ENCODE measurements at places on chromosomes 16 and 17. TPM values are rescaled to one million over a fixed set of nuclear protein-coding genes. Genes with fewer than 3 reads are reported as not detected.

Gene ARMC5
- total RNA-seq: 12.3 TPM

Gene NF1
- total RNA-seq: 62.9 TPM

DNA sequence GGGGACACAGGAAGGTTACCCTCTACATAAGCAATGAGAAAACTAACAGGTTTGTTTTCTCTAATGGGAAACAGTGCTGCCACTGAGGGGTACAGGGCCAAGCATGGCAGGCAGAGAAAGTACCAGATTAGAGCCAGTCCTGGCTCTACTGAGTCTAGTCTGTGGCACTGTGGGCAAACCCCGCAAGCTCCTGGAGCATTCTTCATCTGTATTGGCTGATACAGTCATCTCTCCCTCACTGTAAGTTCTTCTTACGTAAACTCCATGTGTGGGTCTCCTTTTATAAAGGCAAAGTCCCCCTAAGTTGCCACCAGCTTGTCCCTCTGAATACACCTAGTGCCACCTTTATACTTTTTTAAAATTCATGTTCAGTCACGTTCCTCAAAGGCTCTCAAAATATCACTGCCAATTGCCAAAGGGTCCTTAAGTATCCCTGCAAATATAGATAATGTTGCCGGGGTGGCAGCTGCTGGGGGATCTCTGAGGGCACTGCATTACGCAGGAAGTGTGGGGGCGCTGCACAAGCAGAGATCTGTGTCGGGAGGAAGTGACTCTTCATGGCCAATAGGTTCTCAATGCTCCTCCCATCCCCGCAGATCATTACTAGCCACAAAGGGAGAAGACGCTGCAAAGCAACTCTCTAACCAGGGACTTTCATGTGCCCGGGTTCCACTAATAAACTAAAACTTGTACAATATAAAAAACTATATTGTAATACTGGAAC lies 18.8 kb downstream of the XPO6 start:
- DNase-seq: no peak

DNA sequence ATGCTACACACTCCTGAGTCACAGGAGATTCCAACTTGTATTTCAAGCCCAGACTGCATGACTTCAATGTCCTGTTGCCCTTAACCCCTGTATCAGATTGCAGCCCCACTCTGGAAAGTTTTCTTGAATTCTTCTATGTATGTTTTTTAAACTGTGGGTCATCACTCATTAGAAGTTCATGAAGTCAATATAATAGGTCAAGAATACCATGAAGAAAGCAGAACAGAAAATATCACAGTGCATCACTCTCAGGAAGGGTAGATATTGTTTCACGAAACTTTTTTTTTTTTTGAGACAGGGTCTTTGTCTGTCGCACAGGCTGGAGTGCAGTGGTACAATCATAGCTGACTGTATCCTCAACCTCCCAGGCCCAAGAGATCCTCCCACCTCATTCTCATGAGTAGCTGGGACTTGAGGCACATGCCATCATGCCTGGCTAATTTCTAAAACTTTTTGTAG lies 20.5 kb downstream of the PRKCB start:
- no peak for DNase-seq

- DNase-seq: no peak
Measured at GRCh38 chr17:69320210-69320907, 6.6 kb downstream of the ABCA5 start.

DNA sequence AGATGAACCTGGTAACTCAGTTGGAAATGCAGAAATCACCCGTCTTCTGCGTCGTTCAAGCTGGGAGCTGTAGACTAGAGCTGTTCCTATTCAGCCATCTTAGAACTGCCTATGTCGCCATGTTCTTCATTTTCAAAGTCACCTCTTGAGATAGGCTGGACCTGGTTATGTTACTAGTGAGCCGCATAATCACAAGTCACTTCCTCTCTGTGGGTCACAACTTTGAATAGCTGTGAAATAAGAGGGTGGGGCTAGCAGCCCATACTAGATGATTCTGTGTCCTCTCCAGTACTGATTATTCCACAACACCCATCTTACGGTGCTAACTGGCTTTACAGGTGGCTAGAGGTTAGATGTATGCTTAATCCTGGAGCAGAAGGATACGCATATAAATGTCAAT lies 74.2 kb downstream of the VPS53 start:
- no peak for DNase-seq

DNA sequence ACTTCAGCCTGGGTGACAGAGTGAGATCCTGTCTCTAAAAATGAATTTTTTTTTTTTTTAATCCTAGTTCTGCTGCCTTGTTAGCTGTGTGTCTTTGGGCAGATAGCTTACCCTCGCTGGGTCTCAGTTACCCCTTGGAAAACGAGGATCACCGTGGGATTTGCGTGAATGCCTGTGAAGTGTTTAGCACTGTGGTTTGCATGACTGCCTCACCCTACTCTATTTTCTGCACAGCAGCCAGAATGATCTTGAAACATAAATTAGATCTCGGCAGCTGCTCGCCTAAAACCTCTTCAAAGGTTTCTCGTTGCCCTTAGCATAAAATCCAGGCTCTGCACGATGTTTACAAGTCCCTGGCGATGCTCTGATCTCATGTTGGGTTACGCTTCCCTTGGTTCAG lies 71.2 kb upstream of the GRIN2A start:
- no peak for DNase-seq

DNA sequence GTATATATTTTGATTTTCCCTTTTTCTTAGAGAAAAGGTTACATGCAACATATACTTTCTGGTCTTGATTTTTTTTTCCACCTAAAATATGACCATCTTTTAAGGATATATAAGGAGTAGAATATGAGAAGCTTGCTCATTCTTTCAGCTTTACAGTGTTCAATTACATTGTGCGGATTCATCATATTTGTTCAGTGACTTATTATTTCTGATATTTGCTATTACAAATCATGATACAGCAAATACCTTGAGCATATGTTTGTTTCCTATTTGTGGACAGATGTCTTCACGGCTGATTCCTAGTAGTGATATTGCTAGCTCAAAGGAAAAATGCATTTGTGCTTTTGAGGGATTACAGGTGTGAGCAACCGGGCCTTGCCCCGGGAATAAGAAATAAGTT lies 18.1 kb downstream of the KATNIP start:
- DNase-seq: no peak

DNA sequence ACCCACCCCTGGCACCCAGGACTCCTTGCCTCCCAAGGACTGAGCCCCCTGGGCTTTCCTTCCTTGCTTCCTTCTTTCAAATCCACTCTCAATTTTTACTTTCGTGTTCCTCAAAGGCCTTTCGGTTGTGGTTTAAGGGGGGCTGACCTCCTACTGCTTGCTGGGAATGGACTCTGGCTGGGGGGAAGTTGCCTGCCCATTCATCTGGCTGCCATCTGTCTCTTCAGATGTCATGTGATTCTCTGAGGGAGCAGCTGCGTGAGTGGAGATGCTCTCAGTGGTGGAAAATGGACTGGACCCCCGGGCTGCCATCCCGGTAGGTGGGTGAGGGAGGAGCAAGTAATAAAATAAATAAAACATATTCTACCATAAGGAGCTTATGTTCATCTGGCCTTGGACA lies 93.8 kb upstream of the RPRML start:
- no peak for DNase-seq

Gene CHST5
- total RNA-seq: 1.5 TPM

DNA sequence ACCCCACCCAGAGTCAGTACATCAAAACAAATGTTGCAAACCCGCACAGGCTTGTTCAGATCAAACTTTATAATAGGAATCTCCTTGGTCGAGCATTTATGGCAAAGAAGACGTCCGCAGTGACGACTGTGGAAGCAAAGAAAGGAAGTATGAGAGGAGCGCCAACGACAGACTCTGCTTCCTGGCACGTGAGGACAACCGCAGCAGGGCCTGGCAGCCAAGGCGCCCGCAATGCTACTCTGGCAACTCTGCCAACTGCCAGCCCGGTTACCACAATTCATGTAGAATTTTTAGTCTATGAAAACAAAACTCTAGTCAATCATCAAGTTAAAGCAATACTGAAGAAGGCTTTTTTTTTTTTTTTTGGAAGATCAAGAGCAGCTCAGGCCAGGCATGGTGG lies 24.8 kb downstream of the CYB5D2 start:
- no peak for DNase-seq

DNA sequence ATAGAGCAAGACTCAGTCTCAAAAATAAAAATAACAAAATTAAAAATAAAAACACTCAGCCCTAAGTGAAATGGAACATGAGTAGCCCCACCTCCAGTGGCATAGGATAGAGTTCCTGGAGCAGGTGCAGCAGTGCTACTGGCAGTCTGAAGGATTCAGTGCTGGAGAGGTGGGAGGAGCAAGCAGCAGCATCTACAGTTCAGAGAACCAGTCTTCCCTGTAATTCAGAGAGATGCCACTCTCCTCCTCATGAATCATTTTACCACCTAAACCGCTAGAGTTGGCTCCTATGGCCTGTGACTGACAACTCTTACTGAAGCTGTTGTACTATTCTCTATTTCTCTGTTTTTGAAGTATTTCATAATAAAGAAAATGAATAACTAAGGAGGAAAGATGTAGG lies 56.0 kb upstream of the SMURF2 start:
- DNase-seq: no peak

GRCh38 chr17:45656527-45657181 lies 127.5 kb upstream of the CRHR1 start:
- DNase-seq: no peak

DNA sequence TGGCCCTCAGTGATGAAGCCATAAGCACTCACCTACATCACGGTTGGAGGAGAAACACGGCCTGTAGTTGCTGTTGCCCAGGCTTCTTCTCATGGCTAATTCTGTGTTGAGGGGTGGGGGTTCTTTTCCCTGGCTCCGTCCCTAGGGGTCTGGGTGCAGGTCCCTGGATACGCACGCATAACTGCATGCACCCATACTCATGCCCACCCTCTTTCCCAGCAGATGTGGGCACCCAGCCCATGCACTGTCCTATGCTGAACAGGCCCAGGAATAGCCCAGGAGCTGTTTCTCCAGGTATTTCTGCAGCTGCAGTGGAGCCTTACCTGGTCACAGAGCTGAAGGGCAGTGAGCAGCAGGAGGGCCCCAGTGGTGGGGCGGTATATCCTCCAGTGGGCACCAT lies 18.1 kb downstream of the ST6GALNAC1 start:
- no peak for DNase-seq

DNA sequence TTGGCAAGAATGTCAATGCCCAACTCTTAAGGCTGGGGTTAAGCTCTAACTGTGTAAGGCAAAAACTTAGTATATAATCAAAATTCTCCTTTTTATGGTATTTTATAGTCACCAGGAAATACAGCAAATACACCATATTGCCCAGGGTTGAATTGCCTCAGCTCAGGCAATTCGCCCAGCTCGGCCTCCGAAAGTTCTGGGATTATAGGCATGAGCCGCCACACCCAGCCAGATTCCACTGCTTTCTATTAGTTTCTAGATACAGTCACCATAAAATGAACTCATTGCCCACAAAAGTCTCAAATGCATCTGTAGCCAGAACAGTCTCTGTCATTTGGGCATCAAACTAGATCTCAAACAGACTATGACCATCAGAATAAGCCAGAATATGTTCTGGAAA lies 238.7 kb upstream of the TOX3 start:
- DNase-seq: no peak

DNA sequence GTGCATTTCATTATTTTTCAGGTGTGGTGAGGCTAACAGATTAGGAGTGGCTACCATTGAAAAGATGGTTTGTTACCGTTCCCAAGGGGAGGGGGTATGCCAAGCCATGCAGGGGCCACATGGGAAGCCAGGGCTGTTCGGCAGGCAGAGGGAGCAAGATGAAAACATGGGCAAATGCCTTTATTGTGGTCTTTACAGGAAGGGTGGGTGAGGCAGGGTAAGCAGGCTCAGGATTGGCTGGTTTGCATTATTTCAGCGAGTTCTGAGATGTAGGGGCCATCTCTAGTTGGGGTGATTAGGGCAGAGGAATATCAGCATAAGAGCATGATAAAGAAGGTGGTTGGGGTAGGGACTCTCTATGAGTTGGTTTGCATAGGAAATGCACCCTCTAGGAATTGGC lies 117.6 kb downstream of the CCT6B start:
- no peak for DNase-seq

Gene CASKIN1
- 18.9 TPM for total RNA-seq

GRCh38 chr17:80270104-80270503 lies 9.5 kb downstream of the RNF213 start:
- no peak for DNase-seq

Gene ANKRD13B
- total RNA-seq: 70.0 TPM

- DNase-seq: no peak
Measured at GRCh38 chr17:37088459-37088858, 139.7 kb downstream of the AATF start.

Gene AOC3
- total RNA-seq: 0.91 TPM

Gene C17orf67
- 2.4 TPM for total RNA-seq

- DNase-seq: no peak
Measured at GRCh38 chr16:64478252-64478906, 643.5 kb downstream of the CDH11 start.

Gene DRC3
- total RNA-seq: 0.61 TPM

Gene EPX
- not detected for total RNA-seq

- no peak for DNase-seq
Measured at GRCh38 chr17:65123757-65124675, 13.2 kb upstream of the RGS9 start.

- DNase-seq: no peak
Measured at GRCh38 chr17:19787733-19788357, 39.7 kb upstream of the ALDH3A1 start.

- no peak for DNase-seq
Measured at GRCh38 chr17:5558815-5559785, 25.2 kb downstream of the NLRP1 start.

- no peak for DNase-seq
Measured at GRCh38 chr17:44390250-44390870, 911 bp upstream of the ITGA2B start.
